ENCODE measurements at places on chromosomes 2 and 18. TPM values are rescaled to one million over a fixed set of nuclear protein-coding genes. Genes with fewer than 3 reads are reported as not detected.

GRCh38 chr2:98359986-98360385 lies 13.7 kb downstream of the CNGA3 start:
- H3K27ac ChIP-seq = no peak overlapping the region
- no peaks in the 10 kb centered on the region for H3K36me3 ChIP-seq
- no peak for DNase-seq
- H3K27me3 ChIP-seq = peaks cover 32% of the 10 kb centered on the region

DNA sequence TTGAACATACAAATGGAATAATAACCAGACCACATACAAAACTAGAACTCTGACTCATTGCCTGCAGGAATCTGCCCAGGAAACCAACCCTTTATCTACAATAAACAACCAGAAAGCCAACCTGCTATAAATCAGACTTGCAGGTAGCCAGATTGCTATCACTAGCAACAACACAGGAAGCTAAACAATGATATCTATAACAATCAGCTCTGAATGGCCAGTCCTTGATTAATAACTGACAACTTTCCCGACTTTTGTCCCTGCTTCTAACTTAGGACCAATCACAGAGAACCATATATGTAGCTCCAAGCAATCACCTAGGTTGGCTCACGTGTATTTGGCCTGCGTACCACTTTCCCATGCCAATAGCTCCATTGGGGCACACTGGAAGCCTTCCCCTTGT lies 470.8 kb downstream of the RIT2 start:
- DNase-seq = no peak
- no peaks in the 10 kb centered on the region for H3K27me3 ChIP-seq
- no peaks in the 10 kb centered on the region for H3K36me3 ChIP-seq
- H3K4me1 ChIP-seq = no peaks in the 10 kb centered on the region
- no peak overlapping the region for H3K27ac ChIP-seq

DNA sequence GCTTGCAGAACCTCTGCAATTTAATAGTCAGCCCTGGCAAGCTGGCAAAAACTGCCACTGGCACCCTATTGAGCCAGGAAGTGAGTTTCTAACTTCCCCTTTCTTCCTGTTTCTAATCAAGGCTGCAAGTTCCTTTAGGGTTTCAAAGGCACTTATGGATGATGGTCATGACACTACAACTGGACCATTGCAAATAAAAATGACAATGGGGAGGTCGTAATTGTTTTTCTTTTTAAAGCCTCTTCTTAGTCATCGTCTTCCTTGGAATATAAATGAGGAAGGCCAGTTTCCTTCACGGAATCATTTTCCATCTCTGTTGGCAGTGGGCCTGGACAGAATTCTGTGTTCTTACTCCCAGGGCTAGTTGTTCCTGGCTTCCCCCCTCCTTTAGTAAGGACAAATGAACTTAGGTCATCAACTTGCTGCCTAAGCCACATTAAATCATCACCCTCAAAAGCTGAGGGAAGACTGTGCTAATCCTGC lies 35.8 kb downstream of the SH3RF3 start:
- peaks cover 37% of the 10 kb centered on the region for H3K27me3 ChIP-seq
- H3K4me3 ChIP-seq = no peak overlapping the region
- H3K36me3 ChIP-seq = no peaks in the 10 kb centered on the region
- no peak for DNase-seq

DNA sequence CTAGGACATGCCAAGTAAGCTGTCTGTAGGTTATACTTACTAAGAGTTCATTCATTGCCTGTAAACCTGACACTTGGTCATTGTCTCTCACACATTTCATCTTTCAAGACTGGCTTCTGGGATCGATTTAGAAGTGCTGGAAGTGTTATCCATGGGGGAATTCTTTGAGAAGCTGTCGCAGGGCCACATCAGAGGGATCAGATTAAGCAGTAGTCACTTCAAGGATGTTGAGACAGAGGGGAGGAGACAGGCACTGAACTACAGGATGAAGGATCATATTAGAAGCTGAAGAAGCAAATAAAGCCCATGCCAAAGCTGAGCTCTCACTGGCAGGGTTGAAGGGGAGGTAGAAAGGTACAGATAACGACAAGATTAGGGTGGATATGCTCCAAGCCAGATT lies 49.0 kb downstream of the CDK15 start:
- H3K27ac ChIP-seq = no peak overlapping the region
- H3K36me3 ChIP-seq = no peaks in the 10 kb centered on the region
- no peak overlapping the region for H3K4me3 ChIP-seq

DNA sequence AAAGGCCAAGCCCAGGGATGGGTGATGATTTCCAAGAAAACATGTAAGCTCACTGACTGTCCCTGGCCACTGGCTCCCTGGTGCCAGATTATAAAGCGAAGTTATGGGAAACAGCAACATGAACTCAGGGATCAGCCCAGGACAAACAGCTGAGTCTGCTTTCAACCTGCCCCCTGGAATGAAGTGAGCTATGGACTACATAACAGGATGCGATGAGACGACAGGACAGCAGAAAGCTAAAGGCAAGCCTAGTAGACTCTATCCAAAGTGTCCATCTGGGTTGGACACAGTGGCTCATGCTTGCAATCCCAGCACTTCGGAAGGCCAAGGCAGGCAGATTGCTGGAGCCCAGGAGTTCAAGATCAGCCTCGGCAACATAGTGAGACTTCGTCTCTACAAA lies 16.6 kb upstream of the KCMF1 start:
- DNase-seq = no peak
- no peaks in the 10 kb centered on the region for H3K4me1 ChIP-seq
- peaks cover 4% of the 10 kb centered on the region for H3K36me3 ChIP-seq
- no peak overlapping the region for H3K4me3 ChIP-seq
- no peak overlapping the region for H3K27ac ChIP-seq

GRCh38 chr2:138771534-138771933 lies 8.7 kb downstream of the NXPH2 start:
- no peak overlapping the region for H3K4me3 ChIP-seq
- DNase-seq = no peak
- no peaks in the 10 kb centered on the region for H3K36me3 ChIP-seq
- peaks cover 9% of the 10 kb centered on the region for H3K27me3 ChIP-seq
- no peaks in the 10 kb centered on the region for H3K4me1 ChIP-seq

Gene TM4SF20
- total RNA-seq = not detected

Gene CIDEA
- total RNA-seq = not detected
